ENCODE measurements at places on chromosomes 2 and 18. TPM values are rescaled to one million over a fixed set of nuclear protein-coding genes. Genes with fewer than 3 reads are reported as not detected.

DNA sequence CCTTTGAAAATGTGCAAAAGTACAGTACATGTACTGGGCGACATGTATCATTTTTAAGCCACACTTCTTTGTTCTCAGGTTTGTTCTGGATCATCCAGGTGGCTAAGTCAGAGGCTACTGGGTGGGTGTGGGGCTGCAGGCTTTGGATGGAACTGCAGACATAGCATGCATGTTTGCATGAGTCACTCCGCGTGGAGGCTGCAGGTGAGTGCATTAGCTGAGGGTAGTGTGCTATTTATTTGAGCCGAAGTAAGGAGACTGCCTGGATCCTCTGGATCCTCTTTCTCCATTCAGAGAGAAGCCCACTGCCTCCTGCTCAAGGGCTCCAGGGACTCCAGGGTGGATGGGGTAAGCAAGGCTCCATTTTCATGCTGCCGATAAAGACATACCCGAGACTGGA lies 9.4 kb upstream of the NEURL3 start:
- DNase-seq: no peak

DNA sequence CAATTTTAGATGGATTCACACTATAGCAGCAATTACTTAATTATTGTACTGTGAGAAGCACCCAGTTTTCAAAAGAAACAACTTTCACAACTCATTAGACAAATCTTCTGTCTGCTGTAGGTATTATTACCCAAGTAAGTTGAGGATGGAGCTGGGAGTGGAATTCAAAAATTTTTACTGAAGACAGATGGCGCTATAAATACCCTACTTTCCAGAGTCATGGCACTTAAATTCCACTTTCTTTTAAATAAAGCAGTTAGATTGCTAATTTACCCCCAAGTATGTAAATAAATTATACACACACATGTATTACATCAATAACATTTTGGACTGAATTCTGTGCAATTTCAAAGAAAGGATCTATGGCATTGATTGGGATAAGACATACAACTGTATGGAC lies 166.8 kb downstream of the FTCDNL1 start:
- DNase-seq: no peak

GRCh38 chr18:47585136-47585535 lies 333.7 kb upstream of the SKOR2 start:
- no peak for DNase-seq

- DNase-seq: no peak
Observed at GRCh38 chr2:235537186-235537585, 43.3 kb downstream of the AGAP1 start.

GRCh38 chr2:104410136-104410535 lies 443.8 kb upstream of the POU3F3 start:
- no peak for DNase-seq

- DNase-seq: no peak
Observed at GRCh38 chr18:78378403-78378802, 601.2 kb upstream of the SALL3 start.

The HOXD13 gene
- total RNA-seq: not detected

Data from activated CD8-positive, alpha-beta T cell treated with anti-CD3 and anti-CD28 coated beads for 36 hours (primary cell).